ENCODE measurements at places on chromosomes 6 and 20. TPM values are rescaled to one million over a fixed set of nuclear protein-coding genes. Genes with fewer than 3 reads are reported as not detected.
A peak's percentile ranks its signal among the peaks of the same experiment; 100 is the strongest.

- no peak for DNase-seq
Measured at GRCh38 chr6:128784266-128784665, 98.7 kb upstream of the LAMA2 start.

GRCh38 chr6:80338201-80338836 is 231.8 kb downstream of the BCKDHB start:
- peak; percentile 67 for DNase-seq

Gene NT5E
- total RNA-seq, result 68.9 TPM

DNA sequence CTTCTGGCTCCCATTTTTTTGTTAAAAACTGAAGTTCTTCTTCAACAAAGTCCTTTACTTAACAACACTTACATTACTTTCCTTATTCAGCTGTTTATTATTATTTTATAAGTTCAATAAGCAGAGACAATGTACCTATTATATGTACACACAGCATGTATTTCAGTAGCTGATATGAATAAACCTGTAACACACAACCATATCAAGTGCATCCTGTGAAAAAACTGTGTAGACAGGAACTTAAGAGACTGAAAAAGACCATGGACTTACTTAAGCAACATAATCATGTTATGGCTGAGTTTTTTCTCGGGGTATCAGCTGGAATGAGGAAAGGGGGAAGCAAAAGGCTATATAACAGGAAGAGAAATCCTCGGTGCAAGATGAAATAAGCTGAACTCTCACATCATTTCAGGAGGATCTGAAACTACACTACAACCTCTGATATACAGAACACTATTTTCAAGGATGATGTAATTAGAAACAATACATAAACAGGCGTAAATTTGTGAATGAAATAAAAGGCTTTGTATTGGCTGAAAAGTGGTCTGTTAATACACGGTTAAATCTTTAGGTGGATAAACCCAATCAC is 70.9 kb downstream of the REV3L start:
- no peak for DNase-seq

- DNase-seq, result no peak
Measured at GRCh38 chr20:64159711-64160110, 4.5 kb upstream of the MYT1 start.

- DNase-seq, result peak; percentile 84
Measured at GRCh38 chr20:59749301-59749700, 145.0 kb downstream of the PHACTR3 start.

DNA sequence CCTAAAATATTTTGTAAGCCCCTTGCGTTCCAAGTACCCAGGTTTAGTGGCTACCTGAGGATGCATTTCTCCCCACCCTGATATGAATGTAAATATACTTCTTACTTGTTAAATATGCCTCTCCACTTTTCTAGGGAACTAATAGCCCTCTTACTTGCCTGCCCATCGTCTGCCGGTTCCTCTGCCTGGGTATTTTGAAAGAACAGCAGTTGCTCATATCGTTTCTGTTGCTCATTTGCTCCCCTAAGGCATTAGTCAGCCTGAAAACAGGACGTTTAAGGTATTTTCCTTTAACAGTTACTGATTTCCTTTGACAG is 141.3 kb upstream of the CARMIL1 start:
- DNase-seq, result no peak

Data from aorta (tissue), 5 donors.